ENCODE measurements at places on chromosomes 2 and 18.

- no peak for DNase-seq
These were observed 36.8 kb downstream of the TRIP12 start for GRCh38 chr2:229884775-229885699.

DNA sequence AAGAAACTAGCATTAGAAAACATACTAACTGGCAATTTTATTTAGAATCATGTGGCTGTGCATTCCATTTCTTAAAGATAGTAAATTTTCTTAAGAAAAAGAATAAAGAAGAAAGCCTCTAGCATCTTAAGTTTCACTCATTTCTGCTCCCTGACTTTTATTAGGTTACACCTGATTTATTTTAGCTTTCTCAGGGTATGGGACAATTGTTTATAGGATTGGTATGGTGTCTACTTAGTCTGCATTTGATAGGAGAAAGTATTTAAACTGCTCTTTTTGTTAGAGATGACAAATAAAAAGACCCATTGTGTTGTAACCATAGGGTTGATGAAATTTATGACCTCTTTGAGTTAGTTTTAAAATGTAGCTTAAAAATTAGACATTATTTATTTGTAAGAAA, 115.2 kb downstream of the PTPRM start:
- no peak for DNase-seq

DNA sequence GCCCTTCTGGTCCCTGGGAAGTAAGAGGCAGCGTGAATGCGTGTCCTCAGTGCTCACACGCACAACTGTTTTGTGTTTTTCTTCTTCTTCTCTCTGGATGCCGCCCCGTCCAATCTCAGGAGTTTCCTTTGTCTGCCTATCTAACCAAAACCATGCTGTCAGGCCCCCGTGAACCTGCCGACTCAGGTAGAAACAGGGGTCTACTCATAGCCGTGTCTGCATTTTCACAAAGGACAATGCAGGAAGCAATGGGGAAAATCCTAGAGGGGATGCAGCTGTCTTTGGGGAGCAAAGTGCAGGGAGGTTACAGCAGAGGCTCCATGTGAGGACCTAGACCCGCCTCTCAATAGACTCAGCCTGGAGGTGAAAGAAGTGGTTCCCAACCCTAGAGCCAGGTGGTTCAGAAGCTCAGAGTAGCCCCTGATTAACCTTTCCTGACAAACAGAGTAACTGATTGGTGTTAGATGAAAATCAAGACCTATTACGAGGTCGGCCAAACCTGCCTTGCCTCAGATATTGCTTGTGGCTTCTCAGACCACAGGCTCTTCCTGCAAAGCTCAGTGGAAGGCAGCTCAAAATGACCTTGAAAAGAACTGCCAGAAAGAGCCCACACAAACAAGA, 49.3 kb downstream of the CD226 start:
- no peak for DNase-seq

- no peak for DNase-seq
These were observed 16.8 kb upstream of the ATP8B1 start for GRCh38 chr18:57819671-57820460.

GRCh38 chr2:189543367-189543766, 37.2 kb downstream of the SLC40A1 start:
- DNase-seq: no peak

GRCh38 chr2:223744580-223744979, 92.8 kb downstream of the AP1S3 start:
- no peak for DNase-seq

- no peak for DNase-seq
These were observed 5.3 kb upstream of the FLACC1 start for GRCh38 chr2:201362396-201362795.

GRCh38 chr18:1018181-1018681, 113.6 kb downstream of the ADCYAP1 start:
- DNase-seq: no peak

GRCh38 chr18:47969816-47970215, 39.4 kb upstream of the SMAD2 start:
- no peak for DNase-seq

DNA sequence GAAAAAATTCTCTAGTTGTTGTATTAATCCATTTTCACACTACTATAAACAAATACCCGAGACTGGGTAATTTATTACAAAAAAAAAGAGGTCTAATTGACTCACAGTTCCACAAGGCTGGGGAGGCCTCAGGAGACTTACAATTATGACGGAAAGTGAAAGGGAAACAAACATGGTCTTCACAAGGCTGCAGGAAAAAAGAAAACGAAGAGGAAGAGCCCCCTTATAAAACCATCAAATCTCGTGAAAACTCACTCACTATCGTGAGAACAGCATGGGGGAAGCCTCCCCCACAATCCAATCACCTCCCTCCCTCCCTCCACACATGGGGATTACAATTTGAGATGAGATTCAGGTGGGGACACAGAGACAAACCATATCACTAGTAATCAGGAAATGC, 61.7 kb upstream of the SPTBN1 start:
- DNase-seq: no peak

GRCh38 chr18:11859903-11860407, 8.7 kb downstream of the CHMP1B start:
- DNase-seq: no peak

- DNase-seq: no peak
These were observed 131.3 kb downstream of the CCDC148 start for GRCh38 chr2:158325031-158325781.

- no peak for DNase-seq
These were observed 2.9 kb upstream of the EML6 start for GRCh38 chr2:54720563-54720962.

- DNase-seq: no peak
These were observed 78.2 kb upstream of the DAPL1 start for GRCh38 chr2:158716921-158717320.

Measured in iPS DF 19.7 (cell line).